ENCODE measurements at places on chromosomes 5 and 9.

GRCh38 chr5:118321081-118321480 lies 667.3 kb downstream of the DTWD2 start:
- no peak for DNase-seq

DNA sequence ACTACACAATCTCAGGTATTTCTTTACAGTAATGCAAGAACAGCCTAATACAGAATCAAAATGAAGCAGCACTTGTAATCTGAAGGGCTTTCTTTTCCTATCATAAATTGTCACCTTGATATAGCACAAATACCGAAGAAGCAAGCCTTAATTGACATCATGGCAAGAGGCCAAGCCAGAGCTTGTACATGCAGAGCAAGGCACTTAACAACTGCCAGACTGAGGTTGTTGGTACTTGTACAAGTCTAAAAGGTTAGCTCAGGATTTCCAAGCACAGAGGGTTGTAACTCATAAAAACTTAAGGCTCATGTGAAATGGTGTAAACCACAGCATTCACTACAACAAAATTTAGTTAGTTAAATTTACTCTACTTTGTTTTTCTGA lies 158.8 kb upstream of the SPEF2 start:
- no peak for DNase-seq

DNA sequence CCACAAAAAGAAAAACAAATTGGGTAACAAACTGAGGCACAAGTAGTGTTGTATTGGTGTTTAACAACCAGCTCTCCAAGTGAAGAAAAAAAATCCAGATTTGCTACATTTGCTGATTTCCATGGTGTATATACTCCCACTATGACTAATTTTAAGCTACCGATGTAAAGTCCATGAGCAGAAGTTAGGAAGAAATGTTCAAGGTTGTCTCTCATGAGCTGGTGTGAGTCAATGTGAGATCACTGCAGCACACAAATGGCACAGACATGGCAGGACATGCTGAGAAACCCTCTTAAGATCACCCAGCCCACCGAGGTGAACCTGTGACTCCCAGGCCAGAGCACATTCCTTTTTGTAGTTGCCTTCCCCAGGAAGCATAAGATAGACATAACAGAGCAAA lies 36.2 kb downstream of the SLC44A1 start:
- DNase-seq = no peak

GRCh38 chr5:136159457-136159856 lies 26.8 kb downstream of the SMAD5 start:
- no peak for DNase-seq

DNA sequence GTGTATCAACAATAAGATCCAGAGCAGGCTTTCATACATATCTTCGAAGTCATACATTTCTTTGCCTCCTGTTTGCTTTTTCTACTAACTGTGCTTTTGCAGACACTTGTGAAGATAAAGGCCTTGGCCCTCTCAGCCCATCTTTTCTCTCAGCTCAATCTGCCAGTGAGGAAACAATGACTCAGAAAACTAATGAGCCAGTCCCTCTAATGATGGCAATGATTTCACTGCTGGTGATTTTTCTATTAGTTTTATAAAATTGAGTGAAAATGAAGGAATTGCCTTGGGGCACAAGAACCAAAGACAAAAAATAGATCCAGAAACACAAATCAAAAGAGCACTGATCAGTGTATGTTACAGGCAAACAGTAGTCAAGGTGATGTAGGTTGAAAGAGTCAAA lies 167.7 kb upstream of the PPP2R2B start:
- DNase-seq = no peak

DNA sequence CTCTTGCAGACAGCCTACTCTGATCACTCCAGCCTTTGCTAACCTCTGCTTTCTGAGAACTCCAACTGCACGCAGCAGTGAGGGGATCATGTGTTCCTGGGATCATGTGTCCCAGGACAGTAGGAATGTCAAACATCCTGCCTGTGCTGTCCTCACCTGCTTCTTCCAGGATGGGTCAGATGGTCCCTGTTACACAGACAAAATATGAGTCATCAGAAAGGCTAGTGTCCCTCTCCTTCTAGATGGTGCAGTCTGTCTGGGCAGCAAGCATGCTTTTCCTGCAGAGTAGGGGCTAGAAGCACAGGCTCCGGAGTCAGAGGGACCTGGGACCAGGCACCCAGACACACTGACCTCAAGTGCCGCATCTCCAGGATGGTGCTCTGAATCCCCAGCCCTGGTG lies 20.1 kb upstream of the SLC25A48 start:
- DNase-seq = no peak

- DNase-seq = no peak
Measured at GRCh38 chr9:72041775-72042194, 18.6 kb downstream of the C9orf57 start.

DNA sequence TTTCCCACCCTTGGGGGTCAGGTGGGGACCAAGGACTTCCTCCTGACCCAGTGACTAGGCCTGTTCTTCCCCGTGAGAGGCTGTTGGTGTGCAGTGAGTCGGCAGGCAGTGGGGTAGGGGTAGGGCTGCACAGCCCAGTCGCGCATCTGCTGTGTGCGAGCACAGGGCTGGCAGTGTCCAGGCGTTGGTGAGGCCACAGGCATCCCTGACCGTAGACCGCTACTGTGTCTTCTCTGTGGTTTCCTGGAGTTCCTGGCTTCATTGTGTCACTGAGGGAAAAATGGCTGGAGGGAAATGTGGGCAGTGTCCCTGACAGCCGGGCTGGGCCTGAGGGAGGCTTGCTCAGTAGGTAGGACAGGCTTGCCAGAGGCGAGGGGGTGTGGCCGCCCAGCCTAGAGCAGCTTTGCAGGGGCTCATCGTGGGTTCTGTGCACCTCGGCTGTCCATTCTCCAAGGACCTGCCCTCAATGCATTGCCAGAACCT lies 95.4 kb downstream of the CACNA1B start:
- DNase-seq = no peak
